ENCODE measurements at places on chromosomes 1 and 21.

DNA sequence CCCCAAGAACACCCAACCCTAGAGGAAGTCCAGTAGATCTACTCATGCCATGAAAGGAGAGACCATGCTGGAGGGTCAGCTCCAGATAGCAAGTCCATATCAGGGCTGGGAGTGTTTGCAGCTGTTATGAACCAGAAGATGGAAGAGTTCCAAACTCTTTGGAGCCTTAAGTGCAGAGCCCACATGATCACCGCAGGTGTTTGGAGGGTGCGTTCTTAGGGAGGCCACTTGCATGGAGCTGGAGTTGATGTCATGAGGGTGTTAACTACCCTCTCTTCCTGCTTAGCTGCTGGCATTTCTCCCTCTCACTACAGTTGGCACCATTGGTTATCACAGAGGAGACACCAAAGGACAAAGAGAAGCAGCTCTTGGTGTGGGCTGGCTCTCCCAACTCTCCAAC, 616.9 kb downstream of the AJAP1 start:
- no peak for DNase-seq

DNA sequence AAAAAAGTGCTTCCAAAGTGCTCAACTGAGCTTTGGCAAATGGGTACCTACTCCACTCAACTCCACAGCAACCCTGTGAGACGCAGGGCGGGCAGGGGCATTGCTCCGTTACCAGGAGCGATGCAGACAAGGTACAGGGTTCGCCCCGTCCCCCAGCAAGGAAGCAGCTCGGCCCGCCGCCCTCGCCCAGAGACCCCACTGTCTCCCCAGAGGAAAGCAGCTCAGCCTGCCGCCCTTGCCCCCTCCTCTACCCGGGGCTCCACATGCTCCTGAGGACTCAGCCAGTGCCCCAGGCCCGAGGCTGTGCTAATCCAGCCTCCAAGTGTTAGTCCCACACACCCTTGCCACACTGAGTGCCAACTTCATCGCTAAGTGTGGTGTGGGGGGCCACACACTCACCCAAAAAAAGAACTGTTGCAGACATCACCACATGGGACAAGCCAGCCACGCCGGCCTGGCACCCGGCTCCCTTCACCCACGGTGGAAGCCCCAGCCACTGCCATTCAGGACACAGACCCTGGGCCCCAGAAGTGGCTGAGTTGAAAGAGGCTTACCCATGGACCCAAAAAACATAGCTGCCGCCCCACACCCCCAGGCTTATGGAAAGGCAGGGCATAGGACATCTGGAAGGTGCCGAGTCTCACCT, 26.3 kb downstream of the WDR4 start:
- DNase-seq: no peak

DNA sequence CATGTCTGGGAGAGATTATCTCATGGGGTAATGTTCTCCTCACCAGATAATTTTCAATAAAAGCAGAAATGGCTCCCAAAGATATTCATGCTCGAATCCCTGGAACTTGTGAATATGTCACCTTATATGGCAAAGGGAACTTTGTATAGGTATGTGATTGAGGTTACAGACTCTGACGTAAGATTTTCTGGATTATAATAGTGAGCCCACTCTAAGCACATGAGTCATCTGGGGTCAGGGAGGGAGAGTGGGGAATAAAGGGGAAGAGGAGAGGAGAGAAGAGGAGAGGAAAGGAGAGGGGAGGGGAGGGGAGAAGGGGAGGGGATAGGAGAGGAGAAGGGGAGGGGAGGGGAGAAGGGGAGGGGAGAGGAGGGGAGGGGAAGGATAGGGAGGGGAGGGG, 1193.9 kb downstream of the PLA2G4A start:
- no peak for DNase-seq

DNA sequence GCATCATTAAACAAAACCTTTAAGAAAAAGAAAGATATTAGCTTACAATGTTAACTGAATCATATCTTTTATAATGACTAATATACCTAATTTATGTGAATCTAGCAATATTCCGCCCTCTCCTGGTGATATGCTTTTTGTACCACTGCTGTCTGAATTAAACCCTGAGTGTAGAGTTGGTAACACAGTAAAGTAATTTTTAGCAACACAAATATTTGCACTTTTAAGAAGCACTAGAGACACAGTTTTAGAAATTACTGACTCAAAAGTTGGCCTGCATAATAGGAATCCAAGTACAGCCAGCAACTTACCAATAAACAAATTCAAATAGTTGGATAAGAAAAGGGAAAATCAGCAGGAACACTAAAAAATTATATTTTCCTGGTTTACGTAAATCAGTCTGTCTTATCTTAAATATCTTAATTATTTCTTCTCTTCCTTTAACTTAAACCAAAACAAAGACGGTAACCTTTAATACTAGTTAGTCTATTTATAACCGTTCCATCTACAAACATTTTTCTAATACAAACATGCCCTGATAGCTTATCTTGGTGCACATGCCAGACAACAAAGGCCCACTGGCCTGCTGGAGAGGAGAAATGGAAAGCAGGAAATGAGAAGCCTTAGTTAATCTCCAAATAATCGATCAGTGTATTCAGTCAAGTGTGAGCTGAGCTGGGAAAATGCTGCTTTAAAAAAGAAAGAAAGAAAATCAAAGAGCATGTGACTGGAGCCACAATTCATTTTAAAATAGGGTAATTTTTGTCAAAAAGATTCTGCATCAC, 246.0 kb downstream of the RERE start:
- no peak for DNase-seq

DNA sequence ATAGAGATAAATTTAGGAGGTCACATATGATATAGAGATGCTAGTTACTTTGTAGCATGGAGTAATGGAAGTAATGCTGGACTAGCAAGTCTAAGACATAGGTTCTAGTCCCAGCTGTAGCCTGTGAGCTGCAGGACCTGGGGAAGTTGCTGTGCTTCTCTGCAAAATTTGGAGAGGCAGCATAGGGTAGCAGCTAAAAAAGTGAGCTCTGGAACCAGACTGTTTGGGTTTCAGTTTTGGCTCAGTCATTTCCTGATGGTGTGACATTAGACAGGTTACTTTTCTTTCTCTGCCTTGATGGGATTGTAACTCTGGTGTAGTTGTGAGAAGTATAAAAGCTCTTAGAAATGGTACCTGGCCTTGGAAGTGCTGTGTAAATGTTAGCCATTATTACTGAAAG, 3.3 kb downstream of the METTL13 start:
- DNase-seq: no peak

DNA sequence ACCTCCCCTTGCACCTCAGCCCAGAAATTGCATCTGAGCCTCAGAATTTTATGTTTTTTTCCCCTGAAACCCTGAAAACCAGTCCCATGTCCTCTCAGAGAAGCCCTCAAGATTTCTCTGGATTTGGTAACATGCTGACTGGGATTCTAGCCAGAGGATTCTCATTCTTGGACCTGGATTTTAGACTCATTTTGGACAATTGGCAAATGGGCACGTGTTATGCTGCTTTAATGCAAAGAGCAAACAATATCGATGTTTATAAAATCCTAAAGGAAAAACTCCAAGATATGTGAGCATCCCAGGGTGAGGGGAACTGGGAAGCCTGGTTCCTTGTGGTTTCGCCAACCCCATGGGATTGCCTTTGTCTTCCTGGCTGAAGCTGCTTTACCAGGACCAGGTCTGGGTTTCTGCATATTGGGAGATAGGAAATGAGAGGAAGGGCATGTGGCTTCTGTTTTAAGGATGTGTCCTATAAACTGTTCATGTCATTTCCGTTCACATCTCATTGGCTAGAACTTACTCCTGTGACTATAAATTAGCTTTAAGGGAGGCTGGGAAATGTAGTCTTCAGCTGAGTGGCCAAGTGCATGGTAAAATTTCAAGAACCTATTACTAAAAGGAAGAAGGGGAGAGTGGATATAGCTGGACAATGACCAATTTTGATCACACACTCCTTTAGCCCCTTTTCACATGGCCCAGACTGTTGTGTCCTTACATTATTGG, 27.2 kb upstream of the BCL10 start:
- no peak for DNase-seq

- no peak for DNase-seq
Observed at GRCh38 chr1:61114178-61114870, 32.0 kb downstream of the NFIA start.

DNA sequence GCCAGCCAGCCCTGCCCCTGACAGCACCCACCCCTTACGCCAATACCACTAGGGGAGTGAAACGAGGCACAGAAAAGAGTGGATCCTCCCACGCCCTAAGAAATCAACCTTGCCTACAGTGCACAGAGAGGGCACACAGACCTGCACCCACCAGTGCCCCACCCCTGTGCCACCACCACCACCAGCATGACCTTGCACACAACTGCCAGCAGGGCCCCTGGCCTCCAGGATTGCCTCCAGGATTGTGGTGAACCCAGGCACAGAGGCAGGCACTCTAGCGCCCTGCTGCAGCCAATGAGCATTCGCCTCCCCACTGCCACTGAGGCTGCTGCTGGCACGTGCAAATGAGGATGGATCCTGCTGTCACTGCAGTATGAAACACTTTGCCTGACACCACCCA, 23.5 kb upstream of the SGIP1 start:
- no peak for DNase-seq
